Osteocyte (in vitro differentiated cells): ENCODE measurements at places on chromosomes 7 and 10.

DNA sequence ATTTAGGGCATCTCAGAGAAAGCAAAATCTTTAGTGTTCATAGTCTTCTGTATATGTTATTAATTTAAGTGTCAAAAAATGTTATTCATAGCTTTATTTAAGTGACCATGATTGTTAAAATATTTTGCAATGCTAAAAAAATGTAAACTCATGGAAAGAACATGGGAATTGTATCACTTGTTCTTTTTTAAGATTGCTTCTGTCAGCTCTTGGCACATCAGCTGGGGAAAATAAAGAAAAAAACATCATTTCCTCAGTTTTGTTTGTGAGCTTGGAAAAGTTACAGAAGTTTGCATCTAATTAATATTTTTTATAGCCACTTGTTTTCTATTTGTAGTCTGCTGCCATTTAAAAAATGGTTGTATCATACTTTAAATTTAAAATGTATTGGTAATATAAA lies 285.9 kb upstream of the CSTF2T start:
- DNase-seq, result no peak

- no peak for DNase-seq
These were observed 1.7 kb downstream of the EGFR start for GRCh38 chr7:55020466-55020871.

- no peak for DNase-seq
These were observed 109.9 kb downstream of the ZMIZ1 start for GRCh38 chr10:79178614-79179163.

- no peak for DNase-seq
These were observed 56.0 kb upstream of the SDK1 start for GRCh38 chr7:3245077-3245476.

GRCh38 chr7:151081170-151082101 lies 827 bp upstream of the FASTK start:
- DNase-seq, result no peak

GRCh38 chr7:35446091-35446490 lies 192.2 kb upstream of the TBX20 start:
- DNase-seq, result no peak
